ENCODE measurements at places on chromosomes 5 and 9.

DNA sequence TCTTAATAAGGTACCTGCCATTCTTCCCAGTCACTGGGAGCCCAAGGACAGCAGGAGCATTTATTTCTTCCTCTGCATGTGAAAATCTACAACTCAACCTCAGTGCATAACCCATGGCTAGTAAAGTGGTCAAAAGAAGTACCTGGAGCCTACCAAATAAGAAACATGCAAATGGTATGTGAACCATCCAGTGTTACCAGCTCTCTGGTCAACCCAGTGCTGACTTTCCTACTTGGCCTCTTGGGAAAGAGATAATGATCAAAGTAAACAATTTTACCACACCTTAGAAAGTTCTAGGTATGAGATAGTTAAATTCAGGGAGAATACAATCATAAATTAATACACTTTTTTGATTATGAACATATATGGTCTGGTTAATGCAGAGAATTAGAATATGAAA is 325.6 kb downstream of the ENC1 start:
- DNase-seq, result no peak

- DNase-seq, result no peak
These were observed 1866.1 kb upstream of the NUDT12 start for GRCh38 chr5:105428451-105429380.

DNA sequence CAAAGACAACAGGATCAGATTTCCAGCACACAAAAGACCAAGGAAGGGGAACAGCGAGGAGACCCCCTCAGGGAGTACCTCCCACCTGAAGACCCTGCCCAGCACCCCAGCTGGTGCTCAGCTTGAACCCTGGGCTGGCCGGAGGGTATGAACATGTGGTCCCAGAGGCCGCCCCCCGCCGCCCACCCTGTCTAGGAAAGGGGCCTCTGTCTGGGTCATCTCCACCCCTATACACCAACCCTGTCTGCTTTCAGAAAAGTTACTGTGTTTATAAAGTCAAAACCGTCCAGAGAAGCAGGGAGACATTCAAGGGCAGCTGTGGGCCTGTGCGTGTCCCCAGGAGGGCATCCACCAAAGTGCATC is 72.2 kb downstream of the ADAMTS2 start:
- no peak for DNase-seq

DNA sequence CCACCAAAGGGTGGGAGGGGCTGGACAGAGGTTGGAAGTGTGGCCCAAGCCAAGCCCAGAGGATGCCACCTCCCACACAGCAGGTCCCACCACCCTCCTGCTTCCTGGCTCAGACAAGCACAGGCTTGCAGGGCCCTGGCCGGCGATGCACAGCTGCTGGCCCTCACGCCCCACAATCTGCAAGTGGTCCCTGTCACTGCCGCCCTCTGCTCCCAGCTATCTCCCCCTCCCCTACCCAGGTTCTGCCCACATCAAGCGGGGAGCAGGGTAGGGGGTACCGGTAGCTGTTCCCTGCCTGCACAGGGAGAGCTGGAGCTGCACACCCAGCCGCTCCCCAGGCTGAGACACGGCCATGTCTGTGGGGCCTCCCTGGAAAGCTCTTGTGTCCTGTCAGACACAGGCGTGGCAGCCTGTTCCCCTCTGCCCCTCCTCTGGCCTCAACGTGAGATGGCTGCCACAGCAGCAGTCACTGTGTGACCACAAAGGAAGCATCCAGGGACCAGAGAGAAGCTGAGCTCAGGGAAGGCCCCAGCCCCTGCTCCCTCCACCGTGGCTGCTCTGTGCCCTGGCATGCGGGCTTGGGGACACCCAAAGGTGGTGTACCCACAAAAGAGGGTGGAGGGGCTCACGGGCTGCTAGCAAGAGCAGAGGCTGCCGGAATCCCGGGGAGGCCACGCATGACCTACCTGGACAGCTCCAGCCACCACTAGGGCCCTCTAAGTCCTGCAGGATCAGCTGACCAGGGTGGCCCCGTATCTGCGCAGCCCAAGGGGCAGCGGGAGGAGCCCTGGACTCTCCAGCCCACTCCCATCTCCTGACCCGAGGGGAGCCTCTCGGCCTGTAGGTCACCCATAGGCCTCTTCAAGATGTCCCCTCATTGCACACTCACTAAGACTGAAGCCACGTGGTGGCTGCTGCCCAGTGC is 10.9 kb upstream of the ZDHHC11 start:
- DNase-seq, result no peak

DNA sequence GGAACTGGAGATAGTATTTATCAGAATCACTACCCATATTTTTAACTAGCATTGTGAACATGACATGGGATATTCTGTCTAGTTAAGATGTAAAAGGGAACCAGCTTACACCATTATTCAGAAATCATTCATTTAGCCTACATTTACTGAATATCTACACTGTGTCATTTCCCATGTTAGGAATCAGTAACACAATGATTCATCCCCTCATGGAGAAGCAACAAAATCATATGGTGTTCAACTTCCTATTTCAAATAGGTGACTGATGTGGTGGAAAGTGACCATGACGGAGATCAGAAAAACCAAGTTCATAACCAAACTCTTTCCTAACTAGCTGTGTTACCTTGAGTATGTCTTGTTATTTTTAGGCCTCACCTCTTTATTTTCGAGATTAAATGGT is 550.0 kb upstream of the TUSC1 start:
- no peak for DNase-seq

DNA sequence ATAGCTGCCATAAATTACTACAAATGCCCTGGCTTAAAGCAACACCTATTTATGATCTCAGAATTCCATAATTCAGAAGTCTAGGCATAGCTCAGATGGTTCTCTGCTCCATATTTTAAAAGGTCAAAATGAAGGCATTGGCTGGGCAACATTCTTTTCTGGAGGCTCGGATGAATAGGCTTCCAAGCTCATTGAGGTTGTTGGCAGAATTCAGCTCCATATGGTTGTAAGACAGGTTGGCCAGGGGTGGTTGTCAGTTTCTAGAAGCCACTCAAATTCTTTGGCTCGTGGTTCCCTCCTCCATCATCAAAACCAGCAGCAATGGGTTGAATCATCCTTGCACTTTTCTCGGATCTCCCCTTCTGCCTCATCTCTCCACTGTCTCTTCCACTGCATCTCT is 49.4 kb downstream of the TGFBR1 start:
- no peak for DNase-seq

DNA sequence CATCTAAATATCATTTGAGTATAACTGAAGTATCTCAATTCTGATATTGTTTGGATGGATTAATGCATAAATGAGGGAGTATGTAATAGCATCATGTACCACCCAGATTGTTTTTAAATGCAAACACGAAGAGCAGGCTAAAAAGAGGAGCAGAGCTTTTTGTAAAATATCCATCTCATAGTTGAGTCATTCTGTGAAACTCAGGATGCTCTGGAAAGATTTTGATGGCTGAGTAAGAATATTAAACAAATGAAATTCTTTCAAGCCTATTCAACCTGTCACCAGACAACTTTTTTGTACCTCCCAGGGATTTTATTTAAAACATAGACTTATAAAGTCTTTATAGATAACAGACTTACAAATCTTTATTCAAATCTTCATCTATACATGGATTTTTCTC is 625.9 kb downstream of the TLE4 start:
- DNase-seq, result no peak
